Upper lobe of right lung (tissue), 1 donor: ENCODE measurements at places on chromosomes 4 and X.

- peak; percentile 72 for DNase-seq
These were observed 51.5 kb upstream of the TRIM2 start for GRCh38 chr4:153152501-153153338.

DNA sequence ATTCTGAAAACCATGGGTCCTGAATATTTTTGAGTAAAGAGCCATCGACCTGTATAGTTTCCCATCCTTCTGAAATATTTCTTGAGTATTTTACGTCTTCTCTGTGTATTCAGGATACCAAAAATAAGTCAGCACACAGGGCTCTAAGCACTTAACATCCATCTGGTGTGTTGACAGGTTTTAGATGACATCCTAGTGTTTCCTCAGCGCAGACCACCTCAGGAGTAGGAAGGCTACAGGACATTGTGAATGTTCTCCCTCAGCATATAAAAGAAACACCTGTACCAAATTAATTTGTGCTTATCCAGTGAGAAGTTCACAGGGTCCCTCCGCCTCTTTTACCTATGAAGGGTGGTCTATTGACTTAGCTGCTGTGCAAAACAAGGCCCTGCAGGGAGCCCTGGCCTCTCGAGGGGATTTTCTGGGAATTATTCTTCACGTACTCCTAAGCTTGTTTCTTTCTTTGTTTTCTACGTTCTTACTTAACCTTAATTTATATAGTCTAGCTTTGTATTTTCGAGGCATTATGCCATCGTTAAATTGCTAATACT, 241.8 kb downstream of the FBXO8 start:
- no peak for DNase-seq

GRCh38 chr4:106140601-106141000, 175.4 kb downstream of the TBCK start:
- no peak for DNase-seq

DNA sequence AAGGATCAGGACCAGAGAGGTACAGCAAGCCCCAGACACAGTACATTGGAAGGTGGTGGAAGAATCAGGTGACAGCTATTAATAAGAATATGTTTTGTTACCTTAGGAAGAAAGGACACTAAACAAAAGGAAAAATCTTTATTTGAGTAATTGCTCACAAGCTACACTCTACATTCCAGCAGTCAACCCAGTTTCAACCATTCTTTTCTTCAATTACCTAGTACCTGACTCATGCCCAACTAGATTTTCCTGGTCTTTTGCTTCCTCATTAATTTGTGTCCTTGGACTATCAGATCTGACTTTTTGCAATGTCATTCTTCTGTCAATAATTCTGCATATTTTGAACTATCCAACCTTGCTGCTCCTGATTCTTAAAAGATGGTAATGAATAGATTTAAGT, 22.5 kb upstream of the GLRA2 start:
- no peak for DNase-seq

DNA sequence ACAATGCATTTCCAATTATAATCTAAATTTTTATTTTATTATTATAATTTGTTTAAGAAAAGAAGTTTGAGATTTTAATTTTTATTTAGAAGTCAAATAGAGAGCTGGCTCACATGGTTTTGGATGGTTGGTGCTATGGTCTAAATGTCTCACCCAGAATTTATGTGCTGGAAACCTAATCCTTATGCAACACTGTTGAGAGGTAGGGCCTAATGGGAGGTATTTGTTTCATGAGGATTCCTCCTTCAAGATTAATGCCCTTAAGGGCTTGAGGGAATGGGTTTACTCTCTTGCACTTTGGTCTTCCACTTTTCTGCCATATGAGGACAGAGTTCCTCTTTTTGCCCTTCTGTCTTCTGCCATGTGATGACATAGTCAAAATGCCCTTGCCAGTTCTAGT, 960.5 kb upstream of the IGFBP7 start:
- DNase-seq: no peak

DNA sequence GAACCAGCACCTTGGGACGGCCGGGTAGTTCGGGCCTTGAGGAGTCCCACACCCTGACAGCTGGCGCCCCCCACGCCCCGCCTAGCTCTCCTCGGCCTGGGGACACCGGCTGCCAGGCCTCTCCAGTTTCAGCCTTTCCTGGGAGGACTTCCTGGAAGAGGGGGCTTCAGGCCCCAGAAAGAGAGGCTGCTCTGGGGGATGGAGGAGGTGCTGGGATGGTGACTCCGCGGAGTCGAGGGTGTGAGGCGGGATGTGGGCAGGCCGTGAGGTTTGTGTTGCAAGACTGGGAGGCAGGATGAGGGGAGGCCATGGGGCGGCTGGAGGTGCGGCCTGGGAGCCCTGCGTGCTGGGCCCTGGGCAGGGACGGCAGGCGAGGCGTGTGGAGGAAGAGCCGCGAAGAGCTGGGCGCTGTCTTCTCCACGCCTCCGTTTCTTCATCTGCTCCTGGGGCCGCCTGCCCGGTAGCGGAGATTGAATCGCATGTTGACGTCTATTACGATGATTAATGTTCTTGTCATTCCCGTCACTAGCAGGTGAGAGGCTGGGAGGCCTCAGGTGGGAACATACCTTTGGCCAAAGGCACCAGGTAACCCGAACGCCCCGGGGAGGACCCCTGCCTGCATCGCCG, 918 bp upstream of the FGFRL1 start:
- DNase-seq: peak; percentile 90

GRCh38 chr4:13240066-13240465, 244.1 kb downstream of the RAB28 start:
- no peak for DNase-seq

GRCh38 chrX:82734140-82734539, 774.0 kb upstream of the POU3F4 start:
- no peak for DNase-seq

DNA sequence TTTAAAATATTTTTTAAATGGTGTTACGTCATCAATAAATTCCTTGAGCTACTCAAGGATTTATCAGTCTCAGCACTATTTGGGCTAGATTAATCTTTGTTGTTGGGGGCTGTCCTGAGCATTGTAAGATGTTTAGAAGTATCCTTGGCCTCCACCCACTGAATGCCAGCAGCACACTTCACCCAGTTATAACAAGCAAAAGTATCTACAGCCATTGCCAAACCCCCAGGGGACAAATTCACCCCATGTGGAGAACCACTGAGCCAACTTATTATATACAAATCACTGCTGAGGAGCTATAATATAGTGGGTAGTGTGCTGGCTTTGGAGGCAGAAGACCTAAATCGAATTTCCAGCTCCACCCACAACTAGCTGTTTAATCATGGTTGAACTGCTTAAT, 58.3 kb downstream of the ATP10D start:
- DNase-seq: no peak

GRCh38 chr4:139596034-139596683, 40.1 kb upstream of the SETD7 start:
- DNase-seq: no peak

DNA sequence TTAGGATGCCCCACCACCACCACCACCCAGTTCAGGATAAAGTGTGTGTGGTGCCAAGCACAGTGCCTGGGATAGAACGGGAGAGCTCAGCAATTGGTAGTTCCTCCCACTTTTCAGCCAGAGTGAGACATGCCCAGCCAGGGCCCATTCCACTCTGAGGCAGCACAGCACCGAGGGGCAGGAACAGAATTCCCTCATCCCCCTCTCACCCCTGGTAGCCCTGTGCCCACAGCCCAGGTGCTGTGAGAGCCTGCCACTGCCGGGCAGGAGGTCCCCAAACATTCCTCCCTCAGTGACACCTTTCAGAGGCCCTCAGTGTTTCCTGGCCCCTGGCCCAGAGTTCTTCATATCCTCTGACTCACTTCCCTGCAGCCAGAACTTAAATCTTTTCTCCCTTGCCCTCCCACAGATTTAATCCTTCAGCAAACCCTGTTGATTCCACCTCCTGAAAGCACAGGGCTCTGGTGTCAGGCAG, 8.1 kb downstream of the RIPPLY1 start:
- DNase-seq: no peak

GRCh38 chr4:6071959-6072720, 53.9 kb upstream of the C4orf50 start:
- DNase-seq: peak; percentile 74

- DNase-seq: peak; percentile 75
These were observed at the start of gene GAB3 for GRCh38 chrX:154750301-154751202. Gene GAB3, minus strand, starts transcription at chrX:154751077. Its CDS starts 52 bp downstream, at chrX:154751025.

- DNase-seq: no peak
These were observed 103.5 kb upstream of the OTUD4 start for GRCh38 chr4:145283909-145284308.

GRCh38 chr4:85861064-85861765, 386.3 kb downstream of the ARHGAP24 start:
- no peak for DNase-seq

- DNase-seq: no peak
These were observed 140.1 kb downstream of the SPANXN4 start for GRCh38 chrX:143165778-143166177.

DNA sequence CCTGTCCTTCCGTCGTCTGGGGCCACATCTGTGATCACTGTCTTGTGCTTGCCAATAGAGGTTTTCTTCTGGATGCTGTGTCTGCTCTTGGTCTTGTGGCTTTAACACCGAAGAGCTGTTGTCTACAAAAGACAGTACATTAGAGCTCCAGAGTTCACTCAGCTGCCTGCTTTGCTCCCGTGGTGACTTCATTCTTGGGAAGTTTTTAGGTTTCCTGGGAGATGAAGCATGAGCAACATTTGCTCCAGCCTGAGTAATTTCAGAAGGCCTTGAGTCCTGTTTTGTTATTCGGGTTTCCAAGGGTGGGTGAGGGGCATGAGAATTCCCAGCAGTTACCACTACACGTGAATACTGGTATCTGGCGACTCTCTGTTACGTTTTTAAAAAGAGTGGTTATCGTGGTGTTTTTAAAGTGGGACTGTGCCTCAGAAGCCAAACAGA, 189.2 kb downstream of the SHROOM3 start:
- no peak for DNase-seq

DNA sequence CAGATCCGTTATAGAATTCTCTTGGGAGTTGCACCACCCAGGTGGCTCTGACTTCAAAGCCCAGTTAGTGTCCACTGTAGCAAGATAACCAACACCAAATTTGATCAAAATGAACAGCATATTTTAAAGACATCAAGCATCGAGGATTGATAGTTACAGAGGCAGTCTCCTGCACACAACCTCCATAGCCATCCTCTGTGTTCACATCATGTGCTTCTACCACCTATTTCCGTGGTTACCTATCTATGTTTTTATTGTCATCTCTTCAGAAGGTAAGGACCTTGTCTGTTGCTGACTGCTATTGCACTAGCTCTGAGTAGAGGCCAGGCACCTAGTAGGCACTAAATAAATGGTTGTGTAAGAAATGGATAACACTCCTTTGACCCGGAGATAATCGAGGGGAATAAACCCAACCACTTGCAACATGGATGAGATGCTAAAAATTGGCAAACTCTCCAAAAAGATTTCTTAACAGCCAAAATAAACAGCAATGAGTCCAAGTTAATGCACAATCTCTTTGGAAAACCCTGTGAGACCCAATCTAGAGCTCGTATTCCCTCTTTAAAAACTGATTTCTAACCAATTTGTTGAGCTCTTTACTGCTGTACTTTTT, 14.7 kb upstream of the C1QTNF7 start:
- DNase-seq: no peak

DNA sequence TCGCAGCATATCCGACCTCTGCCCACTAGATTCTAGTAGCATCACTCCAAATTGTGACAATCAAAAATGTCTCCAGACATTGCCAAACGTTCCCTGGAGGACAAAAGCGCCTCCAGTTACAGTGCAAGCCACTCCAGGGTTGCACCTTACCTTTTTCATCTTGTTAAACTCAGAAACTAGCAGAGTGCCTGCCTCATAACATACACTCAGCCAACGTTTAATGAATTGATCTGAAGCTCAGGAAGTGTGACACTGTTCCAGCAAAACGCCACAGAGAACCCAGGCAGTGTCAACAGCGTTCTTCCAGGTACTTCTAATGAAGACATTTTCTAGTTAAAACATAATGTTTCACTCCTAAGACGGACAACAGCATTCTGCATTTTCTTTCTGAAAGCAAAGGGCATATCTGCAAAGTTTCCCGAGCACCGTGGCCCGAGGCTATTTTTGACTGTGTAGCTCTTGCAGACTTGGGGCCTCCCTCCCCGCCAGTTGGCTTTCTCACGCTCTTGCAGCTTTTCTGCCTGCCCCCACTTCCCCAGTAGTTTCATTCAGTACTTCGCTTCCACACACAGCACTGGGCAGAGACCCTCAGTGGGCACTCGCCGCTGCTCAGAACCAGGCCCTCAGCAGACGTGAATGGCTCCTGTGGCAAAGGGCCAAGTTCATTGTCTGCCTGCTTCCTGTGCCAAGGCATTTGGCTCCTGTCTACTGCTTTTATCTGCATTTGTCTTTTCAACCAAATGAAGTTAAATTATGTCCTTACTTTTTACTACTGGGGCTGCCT, 133.4 kb upstream of the TTC29 start:
- DNase-seq: no peak

DNA sequence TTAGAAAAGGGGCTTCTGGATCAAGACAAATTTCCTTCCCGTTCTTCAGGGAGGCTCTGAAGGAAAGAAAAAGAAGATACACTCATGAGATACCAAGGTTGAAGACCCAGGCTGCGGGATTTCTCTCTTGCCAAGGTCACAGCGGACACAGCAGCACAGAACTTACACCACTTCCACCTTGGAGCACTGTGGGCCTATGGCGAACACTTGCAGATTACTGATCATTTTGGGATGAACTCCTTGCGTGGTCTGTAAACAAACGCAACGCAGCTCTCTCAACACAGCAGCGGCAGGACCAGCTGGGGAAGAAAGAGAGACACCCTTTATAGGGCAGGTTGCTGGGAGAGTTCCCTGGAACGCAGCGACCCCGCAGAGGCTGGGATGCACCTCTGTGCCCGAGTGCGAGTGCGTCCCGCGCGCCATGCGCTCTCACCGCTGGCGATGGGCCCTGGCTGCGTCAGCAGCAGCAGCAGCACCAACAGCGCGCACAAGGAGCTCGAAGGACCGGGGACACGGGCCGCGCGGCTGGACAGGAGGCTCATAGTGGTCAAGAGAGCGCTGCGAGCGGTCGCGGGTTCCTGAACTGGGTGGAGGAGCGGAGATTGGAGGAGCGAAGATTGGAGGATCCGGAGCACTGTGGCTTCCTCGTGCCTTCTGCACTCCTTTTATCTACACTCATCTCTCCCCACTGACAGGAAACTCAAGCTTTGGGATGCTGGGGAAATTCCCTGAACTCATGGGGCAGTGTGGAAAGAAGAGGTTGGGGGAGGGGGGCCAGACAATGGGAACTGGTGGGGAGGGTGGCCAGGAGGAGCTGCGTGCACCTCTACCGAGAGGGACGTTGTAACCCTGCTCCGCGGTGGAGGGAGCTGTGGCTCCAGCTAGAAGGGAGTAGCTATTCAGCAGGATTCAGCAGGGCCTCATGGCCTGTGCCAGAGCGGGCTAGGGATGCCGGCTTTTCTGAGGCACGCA, at the start of gene CXCL5:
CXCL5 (minus strand) TSS at position 638 of the 972 bp plus-strand sequence; CDS start at position 542, 96 bp downstream.
- DNase-seq: peak; percentile 78

DNA sequence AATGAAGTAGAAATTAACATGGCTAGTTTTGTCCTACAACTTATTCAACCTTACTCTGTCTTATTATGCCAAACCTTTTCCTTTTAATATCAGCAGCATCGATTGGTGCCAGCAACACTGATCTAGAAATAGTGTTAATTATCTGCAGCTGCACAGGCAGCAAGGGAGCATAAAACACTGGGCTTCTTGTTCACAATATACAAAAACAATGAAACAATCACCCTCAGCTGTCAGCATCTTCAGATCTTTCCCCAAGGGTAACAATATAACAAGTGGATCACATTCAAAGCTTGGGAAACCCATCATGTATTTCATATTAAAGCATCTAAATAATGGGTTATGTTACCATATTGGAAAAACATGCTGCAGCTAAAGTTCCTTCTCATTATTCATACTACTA, 238.1 kb downstream of the SPOCK3 start:
- no peak for DNase-seq
